ENCODE measurements at places on chromosomes 1 and 21.

DNA sequence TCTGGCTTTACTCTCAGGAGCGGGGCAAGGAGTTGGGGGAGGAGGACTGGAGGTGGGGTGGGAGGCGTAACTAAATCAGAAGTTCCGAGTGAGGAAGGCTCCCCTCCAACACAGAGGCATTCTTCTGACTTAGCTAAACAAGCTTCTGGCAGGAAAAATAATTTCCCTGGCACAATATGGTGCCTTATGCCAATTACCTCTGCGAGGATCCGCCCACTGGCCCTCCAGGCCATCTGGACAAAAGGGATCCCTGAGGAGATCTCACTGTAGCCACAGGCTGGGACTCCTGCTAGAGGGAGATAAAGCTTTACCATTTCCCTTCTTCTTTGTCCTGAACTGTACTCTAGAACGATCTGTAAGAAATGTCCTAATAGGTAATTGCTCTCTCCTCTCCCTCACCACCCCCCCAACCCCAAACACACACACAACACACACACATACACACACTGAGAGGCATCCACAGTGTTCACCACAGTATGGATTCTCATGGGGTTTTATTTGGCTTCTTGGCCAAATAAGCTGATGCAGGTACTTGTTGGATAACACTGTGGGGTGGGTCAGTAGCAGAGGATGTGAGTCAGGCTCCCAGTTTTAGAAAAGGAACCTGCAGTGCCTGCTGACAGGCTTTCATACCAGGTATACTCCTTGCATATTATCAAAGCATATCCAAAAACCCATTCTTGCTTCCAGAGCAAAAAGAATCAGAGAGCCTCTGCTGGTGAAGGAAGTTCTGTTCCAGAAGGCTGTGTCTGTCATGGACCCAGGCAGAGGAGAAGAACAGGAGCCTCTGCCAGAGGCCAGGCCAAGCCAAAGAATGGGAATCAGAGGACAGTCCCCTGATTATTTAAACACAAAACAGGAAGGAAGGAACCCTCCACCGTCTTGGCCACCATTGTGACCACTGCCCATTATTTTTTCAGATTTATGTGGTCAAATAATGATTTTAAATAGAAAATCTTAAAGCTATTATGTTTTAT is 169.1 kb downstream of the C1orf21 start:
- no peak for DNase-seq

GRCh38 chr1:198241553-198241952 is 84.8 kb downstream of the NEK7 start:
- no peak for DNase-seq

DNA sequence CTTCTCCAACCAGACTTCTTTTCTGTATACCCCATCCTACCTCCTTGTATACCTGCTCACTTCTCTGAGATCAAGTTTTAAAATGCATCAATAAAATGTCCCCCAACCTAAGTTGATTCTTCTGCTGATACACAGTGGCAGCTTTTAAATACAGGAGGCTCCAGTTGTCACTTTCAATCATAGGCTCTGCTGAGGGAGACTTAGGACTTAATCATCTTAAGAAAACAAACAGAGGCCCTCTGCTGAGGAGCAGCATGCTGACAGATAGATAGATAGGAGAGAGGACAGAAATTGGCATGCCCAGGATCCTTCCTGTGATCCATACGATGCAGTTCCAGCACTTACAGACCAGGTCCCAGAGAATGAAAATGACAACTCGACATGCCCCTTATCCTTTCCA is 311.0 kb upstream of the PROX1 start:
- DNase-seq = no peak

- no peak for DNase-seq
These were observed 35.7 kb downstream of the PCP4 start for GRCh38 chr21:39902986-39903385.

- peak; percentile 33 for DNase-seq
These were observed 514 bp downstream of the FAM43B start for GRCh38 chr1:20552728-20553445.

DNA sequence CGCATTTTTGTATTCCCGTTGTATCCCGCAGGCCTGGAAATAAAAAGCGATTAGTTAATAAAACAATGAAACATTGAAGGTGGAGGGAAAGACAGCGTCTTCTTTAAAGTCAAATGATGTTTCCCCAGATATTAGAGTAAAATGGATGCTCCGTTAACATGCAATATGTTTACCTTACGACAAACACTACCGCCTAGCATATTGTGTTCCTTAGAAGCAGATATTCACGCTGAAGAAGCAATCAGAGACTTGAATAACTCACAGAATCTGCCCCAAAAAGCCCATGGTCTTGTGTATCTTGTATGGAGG is 583 bp upstream of the B4GALT3 start:
- no peak for DNase-seq

GRCh38 chr1:241846862-241847539 is 1.0 kb upstream of the EXO1 start:
- DNase-seq = no peak

DNA sequence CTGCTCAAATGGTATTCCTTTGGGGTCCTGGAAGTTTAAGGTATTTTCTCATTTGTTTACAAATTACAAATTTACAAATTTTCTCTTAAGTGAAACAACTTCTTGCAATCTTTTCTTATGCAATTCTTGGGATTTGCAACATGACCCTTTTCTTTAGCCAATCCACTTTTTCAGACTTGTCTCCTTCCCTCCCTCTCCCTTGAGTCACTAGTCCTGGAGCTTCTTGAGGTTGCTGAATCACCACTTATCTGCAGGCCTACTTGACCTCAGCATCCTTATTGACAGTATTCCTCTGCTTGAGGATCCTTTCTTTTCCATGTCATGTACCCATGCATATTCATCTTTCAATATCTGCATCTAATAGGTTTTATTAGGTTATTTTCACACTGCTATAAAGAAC is 302.8 kb upstream of the ADAMTS5 start:
- no peak for DNase-seq

GRCh38 chr1:13593511-13594131 is 10.0 kb downstream of the PDPN start:
- peak; percentile 86 for DNase-seq

DNA sequence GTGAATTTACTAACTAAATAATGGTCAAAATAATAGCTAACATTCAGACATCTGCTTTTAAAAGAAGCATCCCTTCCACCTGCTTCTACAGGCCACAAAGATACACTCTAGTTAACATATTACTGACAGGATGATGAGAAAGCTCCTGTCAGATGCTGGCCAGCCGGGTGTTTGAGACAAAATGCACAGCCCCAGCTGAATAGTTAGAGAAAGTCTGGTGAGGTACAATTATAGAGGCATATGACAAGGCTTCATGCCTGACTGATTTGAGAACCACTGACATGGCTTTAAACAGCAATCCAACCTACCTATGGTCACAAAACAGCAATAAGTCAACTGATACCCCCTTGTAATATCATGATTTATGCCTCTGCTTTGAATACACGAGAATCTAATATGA is 137.0 kb downstream of the DENND1B start:
- no peak for DNase-seq

DNA sequence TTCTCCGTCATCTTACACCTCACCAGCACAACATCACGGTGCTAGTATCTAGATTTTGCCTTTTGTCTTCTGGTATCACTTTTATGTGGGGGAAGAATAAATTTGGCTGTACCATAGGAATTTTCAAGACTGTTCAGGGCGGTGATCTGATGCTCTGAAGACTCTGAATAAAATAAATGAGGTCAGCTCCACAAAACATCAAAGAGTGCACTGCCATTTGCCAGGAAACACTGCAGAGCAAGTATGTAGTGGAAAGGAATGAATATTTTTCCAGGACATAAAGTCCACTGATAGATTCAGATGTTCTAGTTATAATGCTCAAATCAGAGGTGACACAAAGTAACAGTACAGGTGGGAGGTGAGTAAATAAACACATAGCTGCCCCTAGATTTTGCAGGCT is 56.3 kb downstream of the ZP4 start:
- no peak for DNase-seq

DNA sequence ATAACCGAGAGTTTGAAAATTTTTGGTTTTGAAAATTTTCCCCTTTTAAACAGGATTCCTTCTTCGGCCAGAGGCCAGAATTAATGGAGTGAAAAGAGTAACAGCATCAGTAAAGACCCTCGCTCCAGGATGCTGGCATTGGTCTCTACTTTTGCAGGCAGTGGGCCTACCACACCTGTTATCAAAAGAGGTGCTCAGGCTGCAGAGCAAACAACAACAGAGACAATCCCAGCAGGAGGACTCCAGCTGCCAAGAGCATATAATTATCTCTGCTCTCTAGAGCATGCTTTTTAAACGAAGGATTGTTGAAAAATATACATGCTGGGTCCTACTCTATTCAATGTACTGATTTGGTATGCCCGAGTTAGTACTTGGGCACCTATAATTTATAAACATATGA is 1048.5 kb downstream of the PLA2G4A start:
- no peak for DNase-seq

- peak; percentile 15 for DNase-seq
These were observed 877 bp upstream of the SLX9 start for GRCh38 chr21:44938772-44939531.

- peak; percentile 51 for DNase-seq
These were observed 322.1 kb upstream of the LYPLAL1 start for GRCh38 chr1:218851586-218851985.

All from right hindlimb (tissue), 1 donor.